ENCODE measurements at places on chromosomes 16 and 17.

DNA sequence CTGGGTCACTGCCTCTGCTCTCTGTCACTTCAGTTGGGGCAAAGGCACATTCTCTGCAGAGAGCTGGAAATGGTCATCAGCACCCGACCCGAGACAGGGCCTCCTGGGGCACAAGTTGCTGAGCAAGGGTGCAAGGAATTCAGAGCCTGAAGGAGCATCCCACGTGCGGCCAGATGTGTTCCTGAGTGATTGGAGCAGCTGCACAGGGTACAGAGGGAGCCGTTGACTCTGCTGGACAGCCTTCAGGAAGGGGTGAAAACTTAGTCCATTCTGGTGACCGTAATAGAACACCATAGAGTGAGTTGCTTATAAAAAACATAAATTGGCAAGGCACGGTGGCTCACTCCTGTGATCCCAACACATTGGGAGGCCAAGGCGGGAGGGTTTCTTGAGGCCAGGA lies 106.8 kb downstream of the CCDC182 start:
- DNase-seq, result no peak

- DNase-seq, result no peak
Observed at GRCh38 chr16:19841184-19841583, 43.5 kb downstream of the GPRC5B start.

GRCh38 chr16:54341892-54342776 lies 55.5 kb upstream of the IRX3 start:
- no peak for DNase-seq

DNA sequence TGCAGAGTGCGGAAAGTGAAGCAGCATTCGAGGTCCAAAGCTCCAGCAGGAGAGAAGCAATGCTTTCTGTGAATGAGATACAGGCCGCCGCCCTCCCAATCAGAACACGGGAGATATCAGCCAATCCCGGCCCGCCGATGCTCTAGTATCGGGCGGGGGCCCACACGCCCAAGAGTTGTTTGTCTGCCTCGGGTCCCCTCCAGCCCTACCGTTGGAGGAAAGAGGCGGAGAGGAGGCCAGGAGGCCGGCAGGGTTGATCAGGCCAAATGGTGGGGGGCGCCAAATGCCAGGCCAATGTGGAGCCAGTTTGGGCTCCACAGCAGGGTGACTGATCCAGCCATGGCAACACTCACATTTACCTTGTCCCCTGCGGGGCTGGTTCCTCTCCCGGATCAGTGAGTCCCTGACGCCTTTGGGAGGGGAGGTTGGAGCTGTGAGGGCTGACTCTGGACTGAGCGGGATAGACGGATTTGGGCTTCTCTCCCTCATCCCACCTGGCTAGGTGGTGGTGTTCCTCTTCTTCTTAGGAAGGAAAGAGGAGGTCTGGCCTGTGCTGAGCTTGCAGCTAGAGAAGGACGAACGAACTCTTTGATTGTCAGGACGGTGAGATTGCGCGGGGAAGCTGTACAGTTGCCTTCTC lies 10.4 kb upstream of the CUEDC1 start:
- DNase-seq, result no peak

GRCh38 chr16:11251525-11252481 lies 4.2 kb downstream of the SOCS1 start:
- DNase-seq, result peak; percentile 76

DNA sequence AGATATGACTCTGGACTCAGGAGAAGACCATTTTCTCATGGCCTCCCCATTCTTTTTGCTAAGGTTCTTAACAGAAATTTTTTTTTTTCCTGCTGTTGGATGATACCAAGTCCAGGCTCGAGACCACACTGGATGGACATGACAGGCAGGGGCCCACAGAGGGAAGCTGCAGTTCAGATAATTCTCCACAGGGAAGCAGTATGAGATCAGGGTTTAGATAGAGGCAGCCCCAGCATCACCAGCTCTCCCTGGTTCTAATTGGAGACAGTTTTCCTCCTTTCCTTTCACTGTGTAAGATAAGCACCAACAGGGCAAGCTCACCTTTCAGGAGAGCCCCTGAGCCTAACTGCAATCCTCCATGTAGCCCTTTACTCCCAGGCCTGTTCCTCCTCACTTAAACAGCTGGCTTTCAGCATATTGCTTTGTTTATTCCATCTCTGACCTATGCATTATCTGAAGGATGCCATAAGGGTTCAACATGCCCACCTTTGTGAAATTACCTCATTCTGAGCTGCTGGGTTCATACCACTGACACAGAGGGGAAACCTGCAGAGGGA lies 108.1 kb downstream of the SNX11 start:
- no peak for DNase-seq

GRCh38 chr17:44312396-44313104 lies 4.1 kb downstream of the RUNDC3A start:
- no peak for DNase-seq

- DNase-seq, result no peak
Observed at GRCh38 chr16:58551496-58551895, 36.2 kb downstream of the SETD6 start.

GRCh38 chr16:11298143-11298900 lies 17.2 kb upstream of the PRM1 start:
- DNase-seq, result no peak

- no peak for DNase-seq
Observed at GRCh38 chr17:13919818-13920217, 149.5 kb upstream of the COX10 start.

GRCh38 chr17:2215616-2216364 lies 87.8 kb downstream of the SMG6 start:
- peak; percentile 49 for DNase-seq

GRCh38 chr17:62186841-62187240 lies 121.8 kb upstream of the MED13 start:
- DNase-seq, result no peak

GRCh38 chr16:57640612-57641011 lies 12.2 kb downstream of the ADGRG1 start:
- DNase-seq, result no peak

DNA sequence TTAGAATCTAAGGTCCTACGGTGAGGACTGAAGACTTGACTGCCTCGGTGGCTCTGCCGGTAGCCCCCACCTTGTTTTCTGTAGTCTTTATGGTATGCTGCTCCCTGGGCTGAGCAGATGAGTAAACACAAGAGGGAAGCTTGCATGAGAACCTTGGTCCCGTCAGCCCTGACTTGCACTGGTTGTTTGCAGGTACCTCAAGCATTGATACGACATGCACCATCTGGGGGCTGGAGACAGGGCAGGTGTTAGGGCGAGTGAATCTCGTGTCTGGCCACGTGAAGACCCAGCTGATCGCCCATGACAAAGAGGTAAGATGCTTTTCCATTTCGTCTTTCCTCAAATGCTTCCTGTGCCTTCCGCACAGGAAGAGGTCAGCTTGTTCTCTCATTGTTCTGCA lies 21.1 kb upstream of the TACO1 start:
- DNase-seq, result no peak

DNA sequence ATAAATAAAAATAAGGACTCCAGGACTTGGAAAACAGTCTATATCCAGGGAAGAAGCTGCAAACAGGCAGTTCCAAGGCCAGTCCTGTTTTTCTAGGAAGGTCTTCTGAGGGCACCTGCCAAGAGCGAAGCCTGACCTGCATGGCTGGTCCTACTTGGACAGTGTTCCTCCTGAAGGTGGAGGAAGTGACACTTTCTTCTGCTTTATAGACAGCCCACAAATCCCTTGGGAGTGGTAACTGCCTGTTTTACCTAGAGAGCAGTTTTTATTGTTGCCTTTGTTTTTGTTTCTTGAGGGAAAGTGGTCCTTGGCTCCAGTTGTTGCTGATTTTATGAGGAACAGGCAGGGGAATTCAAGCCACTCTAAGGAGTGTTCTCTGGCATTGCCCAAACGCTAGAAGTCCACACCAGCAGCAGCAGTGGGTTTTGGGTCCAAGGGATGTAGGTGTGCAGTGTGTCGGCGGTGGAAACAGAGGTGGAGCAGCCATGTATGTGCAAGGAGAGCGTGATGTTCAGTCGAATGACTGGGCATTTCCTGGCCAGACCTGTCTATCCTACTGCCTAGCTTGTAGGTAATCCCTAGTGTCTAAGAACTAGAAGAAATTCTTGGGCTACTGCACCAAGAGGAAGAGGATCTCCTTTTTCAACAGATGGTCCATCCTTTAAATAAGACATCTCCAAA lies 35.3 kb downstream of the LDHD start:
- DNase-seq, result no peak

DNA sequence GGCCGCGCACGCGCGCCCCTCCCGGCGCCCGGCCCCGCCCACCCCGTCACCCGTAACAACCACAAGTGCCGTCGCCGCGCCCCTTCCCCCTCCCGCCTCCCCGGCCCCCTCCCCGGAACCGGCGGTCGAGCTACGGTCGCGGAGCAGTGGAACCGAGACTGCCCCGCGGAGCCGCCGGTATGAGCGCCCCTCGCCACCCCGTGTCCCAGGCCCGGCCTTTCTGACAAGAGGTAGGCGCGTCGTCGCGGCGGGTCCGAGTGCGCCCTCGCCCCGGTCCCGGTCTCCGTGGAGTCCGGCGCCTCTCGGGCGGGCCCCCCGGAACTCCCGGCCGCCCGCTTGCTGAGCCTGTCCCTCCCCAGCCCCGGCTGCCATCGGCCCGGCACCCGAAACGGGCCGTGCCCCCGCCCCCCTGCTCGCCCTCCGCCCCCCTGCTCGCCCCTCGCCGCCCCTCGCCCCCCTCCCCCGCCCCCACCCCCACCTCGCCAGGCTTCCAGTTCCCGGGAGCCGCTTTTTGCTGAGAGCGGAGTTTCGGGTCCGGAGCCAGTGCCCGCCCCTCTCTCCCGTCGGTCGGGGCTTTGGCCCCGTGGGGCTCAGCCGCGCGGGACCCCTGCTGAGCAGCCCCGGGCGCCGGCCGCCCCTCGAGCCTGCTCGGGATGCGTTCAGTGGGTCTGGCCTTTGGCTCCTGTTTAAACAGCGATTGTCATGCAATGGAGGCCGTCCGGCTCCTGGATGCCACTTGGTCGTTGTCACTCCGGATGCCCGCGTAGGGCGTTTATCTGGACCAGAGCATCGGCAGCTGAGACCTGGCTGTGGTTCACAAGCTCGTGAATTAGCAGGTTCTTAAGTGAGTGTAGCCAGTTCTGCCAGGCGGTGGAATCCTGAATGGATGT lies at the start of gene SEC14L1:
TSS of gene SEC14L1 (plus strand) at position 92 of the 890 bp plus-strand sequence. CDS start 2,628 bp downstream, outside the sequence.
- DNase-seq, result peak; percentile 15

DNA sequence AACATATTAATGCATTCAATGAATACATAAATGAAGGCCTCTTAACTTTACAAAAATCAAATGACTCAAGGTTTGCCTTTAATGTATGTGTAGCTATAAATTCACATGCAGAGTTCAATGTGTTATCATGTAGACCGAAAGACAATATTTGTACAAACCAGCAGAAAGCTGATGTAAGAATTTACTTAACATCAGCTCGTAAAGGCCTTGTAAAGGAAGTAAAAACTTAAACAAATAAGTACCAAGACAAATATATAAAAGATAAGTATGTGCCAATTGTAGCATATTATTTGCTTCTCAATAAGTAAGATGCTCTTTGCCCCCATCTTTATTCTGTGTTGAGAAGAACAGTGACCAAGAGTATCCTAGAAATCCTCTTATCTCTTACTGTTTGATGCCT lies 105.7 kb downstream of the SYCE1L start:
- DNase-seq, result no peak

DNA sequence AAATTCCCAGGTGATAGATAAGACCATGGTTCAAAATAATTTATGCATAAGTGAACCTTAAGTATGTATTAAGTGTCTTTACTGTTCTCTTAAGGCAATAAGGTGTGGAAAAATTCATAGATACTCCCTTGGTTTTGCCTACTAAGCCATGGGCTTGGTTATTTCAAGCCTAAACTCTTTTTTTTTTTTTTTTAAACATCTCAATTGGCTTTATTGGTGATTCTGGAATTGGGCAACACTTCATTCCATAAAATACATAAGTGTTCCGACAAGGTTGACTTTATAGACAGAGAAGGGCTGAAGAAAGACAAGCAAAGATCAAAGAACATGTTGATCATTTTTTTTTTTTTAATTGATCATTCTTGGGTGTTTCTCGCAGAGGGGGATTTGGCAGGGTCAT lies 73.5 kb downstream of the ESRP2 start:
- no peak for DNase-seq

GRCh38 chr16:11634312-11634711 lies 33.9 kb upstream of the SNN start:
- DNase-seq, result no peak

- no peak for DNase-seq
Observed at GRCh38 chr17:17395246-17395802, 81.5 kb upstream of the MED9 start.

GRCh38 chr16:82703871-82704768 lies 77.4 kb downstream of the CDH13 start:
- DNase-seq, result no peak

DNA sequence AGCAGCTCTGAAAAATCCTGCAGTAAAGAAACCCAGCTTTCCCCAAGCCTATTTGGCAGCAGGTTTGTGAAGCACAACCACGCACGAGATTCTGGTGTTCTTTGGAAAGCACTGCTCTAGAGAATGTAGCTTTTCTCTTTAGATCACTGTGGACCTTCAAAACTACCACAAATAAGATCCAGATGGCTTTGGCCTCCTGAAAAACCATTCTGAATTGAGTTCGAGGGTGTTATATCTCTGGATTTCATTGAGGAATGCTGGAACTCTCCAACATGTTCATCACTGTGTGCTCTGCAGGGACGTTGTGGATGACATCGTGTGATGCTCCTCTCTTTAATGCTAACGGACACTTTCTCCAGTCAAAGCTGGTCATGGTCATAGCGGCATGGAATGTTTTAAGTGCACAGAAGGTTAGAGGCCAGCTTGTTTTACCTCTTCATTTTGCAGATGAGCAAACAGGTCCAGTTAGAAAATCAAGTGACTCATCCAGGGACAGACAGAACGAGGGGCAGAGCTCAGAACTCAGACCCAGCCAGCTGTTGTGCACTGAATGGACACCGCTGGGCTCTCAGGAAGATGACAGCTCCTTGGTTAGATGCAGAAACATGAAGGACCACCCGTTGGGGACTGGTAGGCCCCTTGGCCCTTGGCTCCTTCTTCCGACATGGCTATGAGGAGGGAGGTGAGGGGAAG lies 37.2 kb downstream of the CCDC42 start:
- DNase-seq, result no peak

DNA sequence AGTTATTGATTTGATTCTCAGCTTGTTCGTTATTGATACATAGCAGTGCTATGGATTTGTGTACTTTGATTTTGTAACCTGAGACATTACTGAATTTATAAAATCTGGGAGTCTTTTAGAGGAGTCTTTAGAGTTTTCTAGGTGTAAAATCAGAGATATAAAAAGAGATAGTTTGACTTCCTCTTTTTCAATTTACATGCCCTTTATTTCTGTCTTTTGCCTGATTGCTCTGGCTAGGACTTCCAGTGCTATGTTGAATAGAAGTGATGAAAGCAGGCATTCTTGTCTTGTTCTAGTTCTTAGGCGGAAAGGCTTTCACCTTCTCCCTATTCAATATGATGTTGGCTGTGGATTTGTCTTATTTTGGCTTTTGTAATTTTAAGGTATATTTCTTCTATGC lies 106.2 kb downstream of the PHKB start:
- DNase-seq, result no peak

All from stimulated activated CD8-positive, alpha-beta memory T cell treated with anti-CD3 and anti-CD28 coated beads, Interleukin-7, amount 100 ng/mL, for 4 hours (primary cell).